Hematopoietic multipotent progenitor cell treated with erythropoietin and hydrocortisone succinate and interleukin-3 and kit ligand, for 4 days (in vitro differentiated cells): ENCODE measurements at places on chromosomes 7 and 10.

GRCh38 chr10:22317076-22317370 is 835 bp downstream of the COMMD3 start:
- peak; percentile 72 for DNase-seq

- DNase-seq, result peak; percentile 37
Measured at GRCh38 chr7:43484678-43485395, 98.1 kb upstream of the STK17A start.

GRCh38 chr7:95246831-95247370 is 77.4 kb downstream of the PON1 start:
- peak; percentile 83 for DNase-seq

- peak; percentile 42 for DNase-seq
Measured at GRCh38 chr10:79295563-79295962, 51.7 kb upstream of the PPIF start.

DNA sequence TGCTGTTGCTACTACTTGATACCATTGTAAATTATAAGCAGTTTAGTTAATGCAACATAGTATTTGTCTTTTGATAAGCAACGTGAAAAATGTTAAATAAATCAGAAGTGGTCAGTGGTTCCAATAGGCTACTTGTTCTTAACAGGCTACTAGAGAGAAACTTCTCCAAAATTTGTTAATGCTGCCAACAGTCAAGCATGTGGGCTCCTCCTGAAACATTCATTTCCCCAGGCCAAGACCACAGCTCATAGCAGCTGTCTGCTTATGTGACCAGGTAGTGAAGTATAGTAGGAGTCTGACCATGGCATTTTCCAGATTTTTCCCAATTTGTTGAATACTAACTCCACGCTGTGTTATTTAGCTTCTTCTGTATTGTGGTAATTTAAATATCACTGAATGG is 81.0 kb downstream of the CYP51A1 start:
- DNase-seq, result no peak

DNA sequence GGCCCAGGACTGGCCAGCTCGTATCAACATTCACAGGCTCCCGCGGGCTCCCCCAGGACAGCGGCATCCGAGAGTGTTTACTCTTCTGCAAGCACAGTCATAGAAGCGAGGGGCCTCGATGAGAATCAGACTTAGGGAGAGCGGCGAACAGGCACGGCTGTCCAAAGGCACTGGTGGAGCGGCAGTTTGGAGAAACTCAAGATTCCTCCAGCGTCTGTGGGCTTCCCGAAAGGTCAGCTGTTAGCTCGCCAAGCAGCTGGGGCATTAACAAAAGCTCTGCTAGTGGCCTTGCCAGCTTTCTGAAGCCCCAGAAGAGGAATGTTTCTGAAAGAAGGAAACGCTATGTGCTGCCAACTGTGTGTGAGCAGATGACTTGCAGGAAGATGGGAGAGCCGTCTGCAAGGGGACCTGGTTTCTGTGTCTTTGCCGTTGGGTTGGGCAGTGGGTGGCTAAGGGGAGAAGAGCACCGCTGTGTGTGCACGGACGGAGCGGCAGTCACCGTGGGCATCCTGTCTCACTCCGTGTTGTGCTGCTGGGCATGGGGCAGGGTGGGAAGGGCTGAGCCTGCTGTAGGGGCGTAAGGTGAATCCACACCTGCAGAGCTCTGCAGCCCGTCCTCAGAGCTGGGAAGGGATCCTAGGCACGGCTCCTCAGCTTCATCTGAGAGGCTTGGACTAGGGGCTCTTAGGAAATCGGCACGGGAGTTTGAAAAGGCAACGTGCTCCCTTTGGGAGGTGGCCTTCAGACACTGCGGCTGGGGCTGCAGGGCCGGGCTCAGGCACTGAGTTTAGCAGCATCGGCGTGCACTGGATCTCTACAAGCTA is 42.1 kb downstream of the AMZ1 start:
- peak; percentile 42 for DNase-seq

DNA sequence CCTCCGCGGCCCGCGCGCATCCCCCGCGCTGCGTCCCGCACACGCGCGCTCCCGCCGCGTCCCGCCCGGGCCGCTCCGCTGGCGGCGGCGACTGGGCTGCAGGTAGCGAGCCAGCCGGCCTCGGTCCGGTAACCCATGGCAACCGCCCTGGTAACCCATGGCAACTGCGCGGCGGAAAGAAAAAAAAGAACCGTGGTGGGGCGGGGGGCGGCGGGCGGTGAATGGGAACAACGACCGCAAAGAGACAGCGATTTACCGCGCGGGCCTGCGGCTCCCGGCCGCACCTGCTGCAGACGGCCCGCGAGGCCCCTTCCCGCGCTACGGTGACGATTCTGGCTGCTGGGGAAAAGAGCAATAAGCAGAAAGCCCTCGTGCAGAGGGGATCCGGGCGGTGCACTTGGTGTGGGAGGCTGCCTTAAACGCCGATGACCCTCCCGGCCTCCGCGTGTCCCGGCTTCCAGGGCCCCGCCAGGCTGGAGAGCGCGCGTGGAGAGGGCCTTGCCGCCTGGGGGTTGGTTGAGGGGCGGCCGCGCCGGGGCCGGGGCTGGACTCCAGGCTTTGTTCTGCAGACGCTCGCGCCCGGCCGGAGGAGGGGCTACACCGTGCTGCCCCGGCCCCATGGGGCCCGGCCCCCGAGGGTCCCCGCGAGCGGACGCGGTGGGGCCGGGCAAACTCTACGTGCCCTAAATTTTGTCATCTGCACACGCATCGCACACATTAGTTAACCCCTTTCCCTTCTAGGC is 84.7 kb downstream of the SNX10 start:
- peak; percentile 74 for DNase-seq

GRCh38 chr7:19816128-19816527 is 42.7 kb upstream of the TMEM196 start:
- DNase-seq, result no peak

DNA sequence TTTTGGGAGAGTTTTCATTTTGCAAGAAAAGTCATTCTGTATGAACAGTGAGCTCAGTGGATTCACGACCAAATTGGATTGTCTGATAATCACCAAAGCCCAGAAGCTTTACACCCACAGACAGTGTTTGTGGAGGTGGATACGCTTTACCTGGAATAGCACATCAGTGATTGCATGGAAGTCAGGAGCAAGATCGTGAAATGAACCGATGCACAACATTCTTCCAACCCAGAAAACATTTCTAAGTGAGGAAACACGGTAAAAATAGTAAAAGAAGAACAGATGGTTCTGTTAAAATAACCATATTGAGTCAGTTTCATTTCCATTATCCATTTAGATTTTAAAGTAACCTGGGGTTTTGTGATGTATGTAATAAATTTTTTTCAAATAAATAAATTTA is 478.2 kb upstream of the PFKP start:
- no peak for DNase-seq

DNA sequence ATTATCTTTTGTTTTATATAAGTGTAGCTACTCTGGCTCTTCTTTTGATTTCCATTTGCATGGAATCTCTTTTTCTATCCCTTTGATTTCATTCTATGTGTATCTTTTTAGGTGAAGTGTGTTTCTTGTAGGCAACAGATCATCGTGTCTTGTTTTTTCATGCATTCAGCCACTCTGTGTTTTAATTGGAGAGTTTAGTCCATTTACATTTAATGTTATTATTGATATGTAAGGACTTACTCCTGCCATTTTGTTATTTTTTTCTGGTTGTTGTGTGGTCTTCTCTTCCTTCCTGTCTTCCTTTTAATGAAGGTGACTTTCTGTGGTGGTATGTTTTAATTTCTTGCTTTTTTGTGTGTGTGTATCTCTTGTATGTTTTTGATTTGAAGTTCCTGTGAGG is 81.6 kb downstream of the BBS9 start:
- DNase-seq, result no peak

GRCh38 chr10:73911553-73912004 is 647 bp downstream of the PLAU start:
- DNase-seq, result no peak

DNA sequence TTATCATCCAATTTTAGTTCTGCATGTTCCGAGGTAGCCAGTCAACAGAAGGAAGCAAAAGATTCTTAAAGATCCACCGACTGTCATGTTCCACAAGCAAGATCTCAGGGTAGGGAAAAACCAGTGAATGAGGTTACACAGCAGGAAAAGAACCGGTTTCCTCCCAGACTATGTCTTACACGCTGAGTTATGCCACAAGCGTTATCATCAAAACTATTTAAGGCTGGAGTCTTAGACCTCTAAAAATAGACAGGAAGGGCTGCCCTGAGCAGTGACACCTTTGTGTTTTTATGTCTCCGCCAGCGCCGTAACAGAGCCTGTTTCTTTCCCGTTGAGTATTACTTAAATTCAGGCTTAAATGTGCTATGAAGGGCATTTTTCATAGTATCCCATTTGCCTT is 48.3 kb downstream of the PROSER2 start:
- DNase-seq, result peak; percentile 51

DNA sequence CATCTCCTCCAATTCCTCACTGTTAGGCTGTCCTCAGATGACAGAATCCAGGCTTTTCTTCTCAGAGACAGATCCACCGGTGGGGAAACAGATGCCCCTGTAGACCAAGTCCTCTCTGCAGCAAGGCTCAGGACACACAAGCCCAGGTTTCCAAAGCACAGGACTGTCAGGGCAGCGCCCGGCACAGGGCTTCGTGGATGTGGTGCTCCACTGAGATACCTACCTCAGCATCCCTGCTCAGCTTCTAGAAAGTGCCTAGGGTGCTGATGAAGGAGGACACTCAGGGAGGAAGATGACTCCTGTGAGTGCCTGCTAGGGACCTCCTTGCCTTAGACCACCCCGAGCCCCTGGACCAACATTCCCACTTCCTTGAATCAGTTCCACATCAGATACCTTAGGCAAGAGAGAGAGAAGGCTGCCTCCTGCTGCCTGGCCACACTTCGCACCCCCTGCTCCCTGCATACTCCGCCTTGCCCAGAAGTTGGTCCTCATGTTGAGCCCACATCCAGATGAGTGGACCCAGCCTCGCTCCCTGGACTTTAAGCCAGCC is 8.9 kb upstream of the RBP3 start:
- no peak for DNase-seq

GRCh38 chr10:25824050-25824449 is 110.0 kb upstream of the MYO3A start:
- DNase-seq, result no peak

DNA sequence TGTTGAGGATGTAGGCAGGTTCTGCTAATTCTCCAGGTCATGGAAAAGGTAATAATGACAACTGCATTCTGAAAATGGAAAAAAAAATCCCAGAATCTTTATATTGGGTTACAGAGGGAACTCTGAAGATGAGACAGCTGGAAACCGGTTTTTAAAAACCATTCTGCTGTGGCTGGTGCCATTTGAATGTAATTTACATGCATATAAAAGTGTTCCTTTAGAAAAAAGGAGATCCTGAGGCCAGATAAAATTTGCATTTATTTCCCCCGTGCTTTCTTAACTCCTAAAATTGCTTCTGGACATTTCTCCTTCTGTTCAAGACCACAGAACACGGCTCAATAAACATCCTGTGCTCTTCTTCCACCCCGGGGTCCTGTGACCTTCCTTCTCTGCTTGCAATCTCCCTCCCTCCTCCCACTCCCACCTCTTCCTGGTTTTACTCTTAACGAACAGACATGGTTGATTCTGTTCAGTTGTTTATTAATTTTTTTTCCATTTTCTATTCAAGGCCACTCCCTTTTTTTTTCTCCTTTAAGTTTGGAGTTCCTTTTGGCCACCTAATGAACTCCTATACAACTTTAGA is 41.6 kb downstream of the SH2D4B start:
- DNase-seq, result peak; percentile 37

DNA sequence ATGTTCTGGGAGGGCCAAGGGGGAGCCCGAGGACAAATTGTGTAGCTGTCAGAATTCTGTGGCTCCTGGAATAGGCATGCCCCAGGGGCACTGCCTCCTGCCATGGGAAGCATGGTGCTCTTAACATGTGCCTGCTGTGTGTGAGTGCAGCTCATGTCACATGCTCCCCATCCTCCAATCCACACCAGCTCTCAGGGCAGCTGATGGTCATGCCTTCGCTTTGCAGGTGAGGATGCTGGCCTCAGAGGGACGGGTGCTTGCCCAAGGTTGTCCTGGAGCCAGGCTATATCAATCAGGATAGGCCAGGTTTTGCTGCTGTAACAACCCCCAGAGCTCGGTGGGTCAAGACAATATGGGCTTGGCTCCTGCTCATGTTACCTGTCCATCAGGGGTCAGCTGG is 303.4 kb downstream of the RPS24 start:
- DNase-seq, result no peak

DNA sequence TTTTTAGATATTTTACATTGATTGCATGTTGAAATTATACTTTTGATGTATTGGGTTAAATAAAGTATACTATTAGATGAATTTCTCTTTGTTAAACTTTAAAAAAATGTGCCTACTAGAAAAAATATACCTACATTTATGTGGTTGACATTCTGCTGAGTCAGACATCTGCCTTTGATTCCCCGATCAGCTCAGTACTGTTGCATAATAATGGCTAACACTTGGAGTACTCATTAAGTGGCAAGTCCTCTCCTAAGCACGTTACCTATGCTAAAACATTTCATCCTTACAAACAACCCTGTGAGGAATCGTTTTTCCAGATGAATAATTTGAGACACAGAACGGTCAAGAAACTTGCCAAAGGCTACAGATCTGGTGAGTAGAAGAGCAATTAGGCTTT is 14.0 kb upstream of the SEM1 start:
- DNase-seq, result no peak

DNA sequence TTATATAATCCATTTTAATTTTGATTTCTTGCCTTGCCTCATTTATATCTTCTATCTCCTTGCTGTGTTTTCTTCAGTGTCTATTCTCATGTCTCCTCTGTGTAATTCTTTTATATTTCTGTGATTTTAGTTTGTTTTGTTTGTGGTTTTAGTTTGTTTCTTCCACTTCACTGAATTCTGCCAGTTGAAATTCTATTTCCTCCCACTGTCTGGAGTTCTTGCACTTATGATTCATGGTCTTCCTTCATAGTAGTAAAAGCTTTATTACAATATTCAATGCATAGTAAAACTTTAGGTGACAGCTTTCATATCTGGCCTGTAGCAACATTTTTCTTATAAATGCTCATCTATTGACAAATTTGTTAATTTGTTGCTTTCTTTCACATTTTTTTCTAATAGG is 113.3 kb downstream of the MAGI2 start:
- no peak for DNase-seq

DNA sequence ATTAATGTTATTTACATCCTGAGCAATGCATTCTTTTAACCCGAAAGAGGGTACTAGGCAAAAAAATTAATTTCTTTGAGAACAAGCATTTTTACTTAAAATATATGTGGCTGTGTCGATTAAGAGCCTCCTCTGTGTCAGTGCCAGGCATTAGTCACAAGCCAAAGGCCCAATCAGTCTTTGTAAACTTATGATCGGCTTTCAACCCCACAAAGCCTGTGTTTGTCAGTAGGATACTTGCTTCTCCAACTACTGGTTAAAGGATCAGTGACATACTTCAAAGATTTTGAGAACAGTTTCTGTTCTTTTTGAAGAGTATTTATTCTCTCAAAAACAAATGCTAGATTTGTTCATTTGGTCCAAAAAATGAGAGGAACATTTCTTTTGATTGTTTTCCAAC is 159.3 kb downstream of the NRCAM start:
- no peak for DNase-seq

DNA sequence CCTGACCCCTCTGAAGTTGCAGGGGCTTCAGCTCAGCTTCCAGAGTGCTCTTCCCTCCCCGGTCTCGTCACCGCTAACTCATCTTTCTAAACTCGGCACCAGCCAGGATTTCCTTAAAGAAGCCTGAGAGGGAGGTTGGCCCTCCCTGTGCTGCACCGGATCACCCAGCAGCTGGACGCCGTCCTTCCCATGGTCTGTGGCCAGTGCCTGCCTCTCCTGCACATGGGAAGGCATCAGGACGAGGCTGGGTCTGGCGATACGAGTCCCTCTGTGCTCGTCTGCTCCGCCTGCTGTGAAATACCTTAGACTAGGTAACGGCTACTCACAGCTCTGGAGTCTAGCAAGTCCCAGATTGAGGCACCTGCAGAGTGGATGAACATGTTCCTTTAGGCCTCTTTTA is 179.1 kb downstream of the ZMYND11 start:
- DNase-seq, result no peak

GRCh38 chr10:20993389-20993788 is 96.3 kb upstream of the NEBL start:
- no peak for DNase-seq
